A549 treated with RU486 at 1 μM for 4 hours (cell line): ENCODE measurements at places on chromosomes 13 and 19. TPM values are rescaled to one million over a fixed set of nuclear protein-coding genes. Genes with fewer than 3 reads are reported as not detected.

Gene PBX4
- total RNA-seq = 1.5 to 2.1 TPM (median 1.9 TPM) in 5 replicates

Gene RFX1
- 3.1 to 6.5 TPM (median 5.4 TPM) in 5 replicates for total RNA-seq

Gene CEACAM3
- total RNA-seq = not detected in 5 replicates

Gene ZNF534
- not detected in 5 replicates for total RNA-seq

Gene CALR3
- not detected in 5 replicates for total RNA-seq

Gene SOX1
- total RNA-seq = not detected in 5 replicates

Gene ZNF470
- total RNA-seq = 0.73 to 1.6 TPM (median 1.3 TPM) in 5 replicates

Gene FAM83E
- total RNA-seq = 0.17 to 0.27 TPM (median 0.24 TPM) in 4 of 5 replicates, not detected in the other

Gene SIGLEC8
- not detected in 5 replicates for total RNA-seq

Gene UBAC2
- 57.5 to 70.6 TPM (median 67.0 TPM) in 5 replicates for total RNA-seq

Gene ATXN8OS
- total RNA-seq = not detected in 5 replicates

Gene ZNF799
- 1.2 to 2.2 TPM (median 1.5 TPM) in 5 replicates for total RNA-seq

Gene IGFL2
- 0.56 to 0.83 TPM (median 0.67 TPM) in 4 of 5 replicates, not detected in the other for total RNA-seq

Gene LPAR6
- total RNA-seq = 0.18 to 1.5 TPM (median 0.82 TPM) in 5 replicates

Gene NKPD1
- 0.08 to 0.13 TPM (median 0.08 TPM) in 5 replicates for total RNA-seq

Gene MBD3L3
- total RNA-seq = not detected in 5 replicates

Gene PCP2
- total RNA-seq = 0.20 TPM in 1 of 5 replicates, not detected in the others

Gene TUBA3C
- total RNA-seq = not detected in 5 replicates

Gene LGALS4
- 0.30 to 1.8 TPM (median 0.78 TPM) in 5 replicates for total RNA-seq
